Daoy (cell line): ENCODE measurements at places on chromosomes 3 and 15.

GRCh38 chr3:18499301-18499700, 74.2 kb upstream of the SATB1 start:
- DNase-seq = no peak

GRCh38 chr3:14403619-14404155, 1.3 kb downstream of the SLC6A6 start:
- no peak for DNase-seq

DNA sequence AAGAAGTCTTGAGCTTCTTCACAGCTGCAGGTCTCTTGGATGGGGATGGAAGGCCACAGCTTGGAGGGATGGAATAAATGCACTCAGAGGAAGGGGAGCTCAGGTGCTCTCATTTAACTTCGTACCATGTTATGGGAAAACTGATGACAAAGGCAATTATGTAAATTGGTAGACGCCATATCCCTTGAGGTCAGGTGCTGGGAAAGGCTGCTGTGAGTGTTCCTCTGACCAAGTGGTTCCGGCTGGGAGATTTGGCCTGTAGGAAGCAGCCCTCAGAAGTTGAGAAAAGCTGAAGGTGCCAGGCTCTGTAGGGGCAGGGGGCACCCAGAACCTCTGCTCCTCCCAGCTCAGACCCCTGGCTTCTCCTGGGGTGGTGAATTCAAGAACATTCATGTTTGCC, 47.1 kb downstream of the FAH start:
- DNase-seq = no peak

DNA sequence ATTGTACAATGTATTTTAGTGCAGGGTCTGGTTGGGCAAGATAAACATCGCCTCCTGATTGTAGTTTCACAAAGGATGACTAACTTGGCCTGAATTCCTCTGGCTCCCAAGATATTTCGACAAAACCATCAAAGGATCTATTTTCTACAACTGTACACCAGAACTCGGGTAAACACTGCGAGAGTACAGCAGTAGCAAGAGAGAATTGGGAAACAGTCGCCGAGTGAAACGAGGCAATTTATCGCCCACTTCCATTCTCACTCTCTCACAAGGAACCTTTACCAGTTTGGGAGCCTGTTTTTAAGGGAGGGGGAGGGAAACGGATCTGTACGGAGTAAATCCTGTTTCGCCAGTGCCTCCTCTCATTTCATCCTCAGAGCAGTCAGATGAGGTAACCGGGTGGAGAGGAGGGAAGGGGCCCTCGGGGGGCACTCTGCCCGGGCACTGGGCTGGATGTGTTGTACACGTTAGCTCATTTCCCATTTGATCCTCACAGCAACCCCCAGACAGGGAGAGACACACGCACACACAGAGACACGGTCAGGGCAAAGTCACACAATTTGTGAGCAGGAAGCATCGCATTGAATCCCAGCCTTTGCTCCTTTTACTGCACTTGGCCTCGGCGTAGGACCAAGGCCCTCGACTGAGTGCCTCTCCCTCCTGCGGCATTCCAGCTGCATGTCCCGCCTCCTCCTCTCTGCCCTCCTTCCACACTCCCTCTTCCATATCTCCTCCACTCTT, 120.1 kb downstream of the LIPC start:
- DNase-seq = peak; percentile 82
